ENCODE measurements at places on chromosomes 13 and 19.

GRCh38 chr13:64855506-64855905 lies 2374.6 kb downstream of the PCDH9 start:
- DNase-seq, result no peak

- DNase-seq, result no peak
Measured at GRCh38 chr13:32048816-32049215, 17.2 kb downstream of the FRY start.

DNA sequence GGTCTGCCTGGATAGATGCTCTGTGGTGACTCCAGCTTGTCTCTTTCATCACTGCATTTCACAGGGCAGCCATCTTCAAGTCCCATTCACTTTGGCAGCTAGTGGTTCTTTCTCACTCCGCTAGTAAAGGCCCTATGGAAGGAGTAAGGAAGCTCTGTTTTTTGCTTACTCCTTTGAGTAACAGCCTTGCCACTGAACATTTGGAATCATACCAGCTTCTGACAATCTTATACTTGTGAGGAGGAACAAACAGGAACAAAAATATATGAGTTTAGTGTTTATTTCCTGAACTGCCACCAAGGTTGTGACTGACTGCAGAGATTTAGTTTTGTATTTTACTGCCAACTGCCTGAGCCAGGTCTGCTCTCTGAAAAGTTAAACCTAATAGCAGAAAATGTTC lies 38.7 kb downstream of the KCTD4 start:
- DNase-seq, result no peak

GRCh38 chr13:42532561-42533335 lies 41.2 kb upstream of the TNFSF11 start:
- DNase-seq, result no peak

DNA sequence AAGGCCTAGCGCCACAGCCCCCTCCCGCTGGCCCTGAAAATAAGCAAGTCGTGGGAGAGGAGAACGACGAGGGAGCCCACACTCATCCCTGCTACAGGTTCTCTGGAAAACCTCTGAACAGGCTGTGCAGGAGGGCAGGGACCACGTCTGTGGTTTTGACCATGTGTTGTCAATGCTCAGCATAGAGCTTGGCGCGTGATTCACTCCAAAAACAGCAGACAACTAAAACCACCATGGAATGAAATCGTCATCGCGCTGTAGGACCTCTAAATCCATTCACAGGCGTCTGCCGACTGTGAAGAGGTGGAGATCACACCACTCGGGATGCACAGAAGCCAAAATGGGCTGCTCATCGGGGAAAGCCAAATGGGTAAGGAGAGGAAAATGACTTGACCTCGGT lies 121.3 kb downstream of the COL4A1 start:
- DNase-seq, result no peak

DNA sequence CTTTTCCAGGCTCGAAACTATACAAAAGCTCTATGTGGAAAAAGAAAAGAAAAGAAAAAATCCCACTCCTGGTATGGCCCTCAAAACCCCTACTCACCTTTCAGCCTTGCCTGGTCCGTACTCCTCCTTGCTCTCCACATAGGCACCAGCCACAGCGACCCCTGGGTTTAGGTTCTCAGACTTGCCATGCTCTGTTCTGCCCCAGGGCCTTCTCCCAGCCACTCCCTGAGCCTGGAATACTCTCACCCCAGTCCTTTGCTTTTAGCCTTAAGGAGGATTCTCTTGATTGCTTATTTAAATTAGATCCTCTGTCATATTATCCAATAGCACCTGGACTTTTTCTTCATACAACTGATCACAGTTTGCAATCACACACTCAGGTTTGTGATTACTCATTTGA lies 522.5 kb downstream of the DIAPH3 start:
- DNase-seq, result no peak

DNA sequence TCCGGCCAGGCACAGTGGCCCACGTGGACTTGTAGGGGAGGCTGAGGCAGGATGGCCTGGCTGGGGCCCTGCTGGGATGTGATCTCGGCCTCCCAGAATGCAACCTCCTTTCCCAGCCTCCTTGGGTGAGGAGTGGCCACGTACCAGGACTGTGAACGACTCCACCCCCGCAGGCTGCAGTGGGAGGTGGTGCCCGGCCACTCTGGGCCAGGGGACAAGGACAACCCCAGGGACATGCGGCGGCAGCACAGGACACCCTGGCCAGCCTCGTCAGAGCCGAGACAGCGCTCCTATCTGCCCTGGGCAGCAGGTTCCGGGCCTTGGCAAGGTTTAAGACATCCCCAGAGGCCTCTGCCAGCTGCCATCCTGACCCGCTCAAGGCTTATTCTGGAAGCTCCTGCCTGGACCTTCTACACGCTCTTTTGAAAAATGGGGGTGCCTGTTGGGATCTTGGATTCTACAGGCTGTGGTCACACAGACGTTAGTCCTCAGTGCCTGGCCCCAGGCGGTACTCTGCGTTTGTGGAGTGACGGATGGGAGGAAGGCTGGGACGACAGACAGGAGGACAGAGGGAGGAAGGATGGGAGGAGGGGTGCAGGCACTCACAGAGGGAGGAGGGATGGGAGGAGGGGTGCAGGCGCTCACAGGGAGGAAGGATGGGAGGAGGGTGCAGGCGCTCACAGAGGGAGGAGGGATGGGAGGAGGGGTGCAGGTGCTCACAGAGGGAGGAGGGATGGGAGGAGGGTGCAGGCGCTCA lies 19.9 kb upstream of the CACTIN start:
- no peak for DNase-seq

- no peak for DNase-seq
Measured at GRCh38 chr19:38385804-38386257, 2.0 kb downstream of the GGN start.

GRCh38 chr13:93169980-93170379 lies 56.6 kb upstream of the GPC6 start:
- DNase-seq, result no peak

DNA sequence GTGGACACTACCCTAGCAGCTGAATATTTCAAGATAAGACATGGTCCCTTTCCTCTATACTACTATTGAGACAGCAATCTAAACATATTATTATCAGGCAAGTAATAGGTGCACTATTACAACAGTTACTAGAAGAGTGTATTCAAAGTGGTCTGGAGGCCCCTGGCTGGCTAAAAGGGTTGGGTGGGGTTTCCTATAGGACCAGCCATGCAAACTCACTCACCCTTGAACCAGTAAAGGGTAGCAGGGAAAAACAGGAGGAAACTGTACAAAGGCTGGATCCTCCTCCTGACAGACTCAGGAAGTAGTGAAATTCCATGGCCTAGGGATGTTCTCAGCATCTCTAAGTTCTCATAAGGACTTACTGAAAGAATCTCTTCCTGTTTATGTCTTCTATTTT lies 7.7 kb downstream of the SMAD9 start:
- DNase-seq, result no peak

DNA sequence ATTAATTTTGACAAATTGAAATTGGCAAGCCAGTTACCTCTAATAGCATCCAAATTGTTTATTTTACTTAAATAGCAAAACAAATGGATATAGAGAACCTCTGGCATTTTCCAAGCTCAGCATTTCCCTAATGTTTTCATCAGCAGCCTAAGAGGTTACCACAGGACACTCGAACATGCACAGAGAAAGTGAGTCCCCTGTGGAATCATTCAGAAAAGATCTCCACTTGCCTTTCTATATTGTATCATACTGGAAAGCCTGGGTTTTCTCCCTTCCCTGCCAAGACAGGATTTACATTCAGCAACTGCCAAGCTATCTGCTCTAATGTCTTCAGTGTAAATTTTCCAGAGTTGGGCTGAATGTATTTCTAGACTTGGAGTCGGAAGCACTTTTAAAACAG lies 188.9 kb downstream of the KCTD12 start:
- no peak for DNase-seq

GRCh38 chr13:33870046-33870668 lies 52.2 kb downstream of the RFC3 start:
- DNase-seq, result no peak

DNA sequence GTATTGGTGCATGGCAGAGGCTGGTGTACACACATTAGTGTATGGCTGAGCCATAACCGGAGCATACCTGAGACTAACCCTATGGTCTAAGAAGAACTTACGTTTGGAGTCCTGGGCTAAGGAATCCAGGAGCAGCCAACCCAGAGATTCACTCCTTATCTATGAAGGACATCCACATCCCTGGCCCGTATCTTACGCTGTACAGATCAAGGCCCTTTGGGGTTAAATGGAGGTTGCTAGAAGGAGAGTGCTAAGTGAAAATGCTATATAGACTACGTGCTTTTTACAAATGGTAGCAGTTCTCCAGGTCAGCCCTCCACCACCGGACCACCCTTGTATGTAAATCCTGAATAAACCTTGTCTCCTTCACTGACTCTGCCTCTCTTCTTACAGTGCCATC lies 1.9 kb upstream of the SUGT1 start:
- DNase-seq, result no peak

DNA sequence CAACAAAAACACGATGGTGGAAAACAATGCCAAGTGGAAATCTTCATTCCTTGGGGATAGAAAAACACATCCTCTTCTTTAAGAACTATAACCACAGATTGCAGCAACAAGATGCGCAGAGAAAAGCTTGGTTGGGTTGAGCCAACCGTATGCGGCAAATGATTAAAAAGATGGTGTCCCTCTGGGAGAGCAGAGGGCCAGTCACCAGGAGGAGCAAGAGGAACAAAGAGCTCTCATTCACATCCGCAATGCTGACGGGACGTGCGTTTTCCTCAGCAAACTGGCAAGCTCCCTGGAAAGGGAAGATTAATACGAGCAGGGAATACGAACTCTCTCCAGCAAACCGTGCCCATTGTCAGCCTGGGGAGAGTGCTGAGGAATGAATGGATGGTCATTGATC lies 141.6 kb downstream of the KATNAL1 start:
- no peak for DNase-seq

GRCh38 chr19:5309438-5310204 lies 31.0 kb downstream of the PTPRS start:
- DNase-seq, result no peak

DNA sequence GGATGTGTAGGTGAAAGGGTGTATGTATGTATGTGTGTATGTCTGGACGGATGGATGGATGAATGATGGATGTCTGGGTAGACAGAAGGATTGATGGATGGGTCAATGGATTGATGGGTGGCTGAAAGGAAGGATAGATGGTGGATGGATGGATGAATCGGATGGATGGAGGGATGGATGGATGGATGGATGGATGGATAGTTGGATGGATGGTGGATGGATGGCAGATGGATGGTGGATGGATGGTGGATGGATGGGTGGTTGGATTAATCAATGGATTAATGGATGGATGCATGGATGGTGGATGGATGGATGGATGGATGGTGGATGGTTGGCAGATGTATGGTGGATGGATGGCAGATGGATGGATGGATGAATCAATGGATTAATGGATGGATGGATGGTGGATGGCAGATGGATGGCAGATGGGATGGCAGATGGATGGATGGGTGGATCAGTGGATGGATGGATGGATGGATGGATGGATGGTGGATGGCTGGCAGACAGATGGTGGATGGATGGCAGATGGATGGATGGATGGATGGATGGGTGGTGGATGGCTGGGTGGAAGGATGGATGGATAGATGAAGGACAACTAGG lies 16.5 kb upstream of the PPP5C start:
- no peak for DNase-seq

GRCh38 chr19:31135841-31136240 lies 213.4 kb downstream of the TSHZ3 start:
- DNase-seq, result no peak

DNA sequence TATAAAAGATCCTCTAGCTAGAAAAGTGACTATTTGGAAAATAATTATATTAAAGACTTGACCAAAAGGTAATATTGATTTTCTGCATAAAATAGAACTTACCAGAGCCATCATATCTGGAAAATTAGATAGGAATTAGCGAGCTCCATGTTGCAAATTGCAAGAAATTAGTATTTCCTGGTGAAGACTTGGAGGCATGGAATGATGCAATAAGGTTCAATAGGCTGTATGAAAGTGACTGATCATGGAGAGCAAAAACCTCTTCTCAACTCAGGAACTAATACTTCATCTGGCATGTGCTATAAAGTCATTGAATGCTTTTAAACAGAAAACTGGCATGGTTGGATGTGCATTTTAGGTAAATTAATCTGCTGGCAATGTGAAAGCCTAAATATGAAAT lies 66.3 kb upstream of the UFM1 start:
- no peak for DNase-seq

GRCh38 chr13:74681891-74682290 lies 547.7 kb upstream of the KLF12 start:
- DNase-seq, result no peak

DNA sequence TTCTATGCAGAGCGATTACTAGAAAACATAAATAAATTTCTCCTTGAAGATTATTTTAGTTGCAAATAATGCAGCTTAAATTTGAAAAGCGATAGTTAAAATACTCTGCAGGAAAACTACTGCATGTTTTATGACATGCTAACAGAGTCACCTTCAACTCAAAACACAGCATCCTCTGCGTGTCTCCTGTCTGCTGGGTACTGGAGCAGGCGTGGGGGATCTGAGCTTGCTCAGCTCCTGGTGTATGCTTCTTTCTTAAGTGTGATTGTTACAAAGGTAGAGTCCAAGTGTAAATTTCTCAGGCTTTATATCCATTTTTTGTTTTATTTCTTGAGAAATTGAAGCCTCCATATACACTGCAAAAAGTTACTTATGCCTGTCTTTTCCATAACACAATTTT lies 15.3 kb downstream of the SPATA13 start:
- no peak for DNase-seq

GRCh38 chr19:54817670-54818536 lies 1.6 kb downstream of the KIR3DL1 start:
- DNase-seq, result no peak

DNA sequence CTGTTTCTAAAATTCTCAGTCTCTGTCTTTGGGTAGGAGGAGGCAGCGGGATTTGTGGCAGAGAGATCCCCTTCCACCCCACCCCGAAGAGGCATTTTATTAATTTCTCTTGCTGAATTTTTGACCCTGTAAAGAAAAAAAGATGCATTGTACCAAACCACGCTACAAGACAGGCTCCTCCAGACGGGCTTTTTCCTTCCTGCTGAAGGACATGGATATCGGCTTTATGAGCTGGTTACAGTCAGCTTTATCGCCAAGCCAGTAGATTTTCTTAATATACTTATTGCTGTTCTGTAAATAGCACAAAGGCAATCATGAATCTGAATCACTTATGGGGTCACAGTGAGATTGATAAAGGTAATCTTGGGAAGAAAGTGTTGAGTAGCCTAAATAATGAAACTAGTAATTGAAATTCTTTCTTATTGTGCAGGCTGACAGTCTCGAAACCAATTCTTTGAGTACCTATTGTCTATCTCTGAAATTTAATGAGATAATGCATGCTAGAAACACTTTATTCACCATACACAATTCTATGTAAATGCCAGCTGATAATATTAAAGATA lies 24.5 kb downstream of the MBNL2 start:
- no peak for DNase-seq

Measured in HuH-7.5 (cell line).